Activated T-helper 1 cell treated with anti-CD3 and anti-CD28 coated beads, Interleukin-2, amount 50 U/mL, for 16 hours (primary cell): ENCODE measurements at places on chromosomes 1 and 21.

GRCh38 chr1:24309762-24310485, 9.2 kb upstream of the GRHL3 start:
- DNase-seq = no peak

DNA sequence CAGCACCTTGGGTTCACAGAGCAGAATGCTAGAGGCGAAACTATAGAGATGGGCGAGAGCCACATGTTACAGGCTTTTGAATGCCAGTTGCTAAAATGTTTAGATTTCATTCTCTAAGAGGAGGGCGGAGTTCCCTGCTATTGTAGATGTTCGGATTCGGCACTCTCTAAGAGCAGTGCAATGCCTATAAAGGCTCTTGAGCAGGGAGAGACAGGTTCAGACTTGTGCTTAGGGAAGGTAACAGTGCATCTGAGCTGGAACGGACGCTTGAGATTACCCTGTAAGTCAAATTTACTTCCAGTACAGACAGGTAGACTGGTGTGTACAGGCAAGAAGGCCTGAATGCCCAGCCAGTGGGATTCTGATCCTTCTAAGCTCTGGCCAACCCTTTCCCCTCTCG, 15.3 kb downstream of the LURAP1 start:
- DNase-seq = no peak

- no peak for DNase-seq
These were observed 112.9 kb upstream of the WARS2 start for GRCh38 chr1:119253366-119253765.

DNA sequence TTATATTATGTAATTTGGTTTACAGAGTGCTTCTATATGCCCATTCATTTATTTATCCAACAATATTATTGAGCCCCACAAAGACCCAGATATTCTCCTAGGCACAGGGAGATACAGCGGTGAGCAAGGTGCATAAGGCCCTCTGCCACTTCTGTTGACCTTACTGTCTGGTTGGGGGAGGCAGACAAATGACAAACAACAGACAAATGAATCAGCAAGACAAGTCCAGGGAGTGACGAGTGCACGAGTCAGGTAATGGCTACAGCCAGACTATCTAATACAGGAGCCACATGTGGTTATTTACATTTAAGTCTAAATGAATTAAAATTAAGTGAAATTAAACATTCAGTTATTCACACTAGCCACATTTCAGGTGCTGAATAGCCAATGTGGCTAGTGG, 22.0 kb upstream of the BCAR3 start:
- no peak for DNase-seq

DNA sequence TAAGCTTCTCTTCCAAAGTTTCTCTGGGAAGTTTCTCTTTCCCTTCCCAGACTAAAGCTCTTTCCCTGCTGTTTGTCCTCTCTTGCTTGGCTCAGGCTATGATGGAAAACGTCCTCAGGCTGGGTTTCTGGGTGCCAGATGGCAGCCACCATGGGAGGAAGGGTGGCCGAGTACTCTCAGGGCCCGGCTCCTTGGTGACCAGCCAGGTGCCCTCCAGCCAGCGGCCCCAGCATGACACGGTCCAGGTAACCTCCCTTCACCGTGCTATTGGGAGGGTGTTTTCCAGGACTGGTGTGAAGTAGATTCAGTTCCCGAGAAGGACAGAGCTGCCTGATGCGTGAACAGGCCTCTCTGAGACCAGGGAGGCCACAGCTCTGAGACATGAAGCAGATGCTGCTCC, 60.3 kb downstream of the KIF26B start:
- DNase-seq = no peak

GRCh38 chr1:197686231-197686630, 89.0 kb downstream of the DENND1B start:
- DNase-seq = no peak

- DNase-seq = no peak
These were observed 490.5 kb upstream of the CHRM3 start for GRCh38 chr1:238895911-238896310.

- no peak for DNase-seq
These were observed 364.5 kb upstream of the DAB1 start for GRCh38 chr1:57788313-57788712.

GRCh38 chr1:113677250-113678158, 81.8 kb downstream of the PHTF1 start:
- no peak for DNase-seq

DNA sequence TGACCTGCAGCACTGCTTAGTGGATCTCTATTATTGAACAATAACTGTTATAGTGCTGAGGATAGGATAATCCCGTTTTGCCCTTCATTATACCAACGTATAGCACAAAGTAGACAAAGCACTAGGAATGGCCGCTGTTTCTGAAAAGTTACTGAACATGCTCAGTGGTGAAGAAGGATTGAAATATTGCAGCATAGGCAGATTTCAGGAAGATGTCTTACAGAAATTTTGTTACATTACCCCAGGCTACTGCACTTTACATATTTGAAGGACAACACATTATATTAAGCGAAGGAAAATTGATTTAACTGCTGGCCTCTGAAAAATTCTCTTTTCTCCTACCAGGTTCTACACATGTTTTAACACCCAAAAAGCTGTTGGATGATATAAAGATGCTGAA, 48.5 kb downstream of the AKNAD1 start:
- DNase-seq = no peak

DNA sequence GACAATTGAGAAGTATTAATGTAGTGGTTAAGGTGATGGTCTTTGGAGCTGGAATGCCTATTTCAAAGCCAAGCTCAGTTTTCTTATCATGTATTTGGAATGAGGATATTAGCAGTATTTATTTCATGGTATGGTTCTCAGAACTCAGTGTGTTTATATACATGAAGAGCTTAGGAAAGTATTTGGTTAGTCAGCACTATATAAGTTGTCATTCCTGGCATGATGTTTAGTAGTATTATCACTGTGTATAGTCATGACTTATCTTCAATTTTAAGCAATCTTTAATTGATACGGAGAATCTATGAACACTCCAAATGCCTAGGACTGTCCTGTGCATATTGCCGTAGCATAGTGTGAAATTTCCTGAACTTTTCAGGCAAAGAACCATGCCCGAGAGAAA, 501.9 kb upstream of the USP24 start:
- no peak for DNase-seq

DNA sequence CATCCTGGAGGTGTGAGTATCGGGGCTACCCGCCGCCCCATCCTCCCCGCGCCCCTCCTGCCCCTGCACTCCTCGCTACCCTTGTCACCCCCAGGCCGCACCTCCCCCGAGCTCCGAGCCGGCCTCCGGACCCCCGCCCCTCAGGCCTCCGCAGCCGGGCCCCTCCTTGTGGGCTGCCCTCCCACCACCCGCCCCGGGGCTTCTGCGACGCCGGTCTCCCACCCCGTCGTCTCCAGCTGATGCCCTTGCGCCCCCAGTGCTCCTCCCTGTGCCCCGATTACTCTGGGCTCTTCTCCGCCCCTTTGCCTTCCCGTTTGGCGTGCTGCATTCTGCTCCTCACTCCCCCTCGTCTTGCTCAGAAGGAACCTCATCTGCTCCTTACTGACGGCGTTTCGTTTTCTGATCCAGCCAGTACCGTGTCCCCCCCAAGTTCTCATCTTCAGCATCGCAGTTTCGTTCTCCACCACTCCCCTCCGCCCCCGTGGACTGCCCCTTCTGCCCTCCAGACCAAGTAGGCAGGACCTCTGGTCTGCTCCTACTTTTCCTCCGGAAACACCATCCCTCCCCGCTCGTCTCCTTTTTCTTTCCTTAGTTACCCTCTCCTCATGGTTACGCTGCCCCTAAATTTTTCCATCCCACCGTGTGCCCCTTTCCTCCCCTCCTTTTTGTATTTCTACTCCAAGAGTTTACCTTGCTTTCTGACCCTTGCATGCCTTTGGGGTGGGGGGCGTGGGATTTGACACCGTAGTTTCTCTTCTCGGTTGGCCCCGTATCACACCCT, 841 bp downstream of the SNX27 start:
- no peak for DNase-seq

- no peak for DNase-seq
These were observed 1.5 kb upstream of the CRABP2 start for GRCh38 chr1:156706657-156707416.

GRCh38 chr1:245520611-245521010, 365.8 kb downstream of the KIF26B start:
- no peak for DNase-seq

DNA sequence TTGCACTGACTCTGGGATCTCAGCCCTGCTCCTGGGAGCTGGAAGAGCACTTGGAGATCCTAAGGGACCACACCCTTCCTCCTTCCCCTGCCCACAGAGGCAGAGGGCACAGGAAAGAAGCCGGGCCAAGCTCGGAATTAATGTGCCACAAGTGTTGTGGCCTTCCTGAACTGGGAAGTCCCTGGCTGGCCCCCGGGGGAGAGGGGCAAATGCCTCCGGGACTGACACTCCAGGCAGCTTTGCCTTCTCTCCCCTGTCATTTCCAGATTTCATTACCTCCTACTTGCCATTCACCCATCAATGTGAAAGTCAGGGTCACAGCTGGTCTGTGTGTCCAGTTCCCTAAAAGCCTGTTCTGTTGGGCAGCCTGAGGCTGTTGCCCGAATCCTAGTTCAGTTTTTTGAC, 21.7 kb downstream of the SESN2 start:
- no peak for DNase-seq

DNA sequence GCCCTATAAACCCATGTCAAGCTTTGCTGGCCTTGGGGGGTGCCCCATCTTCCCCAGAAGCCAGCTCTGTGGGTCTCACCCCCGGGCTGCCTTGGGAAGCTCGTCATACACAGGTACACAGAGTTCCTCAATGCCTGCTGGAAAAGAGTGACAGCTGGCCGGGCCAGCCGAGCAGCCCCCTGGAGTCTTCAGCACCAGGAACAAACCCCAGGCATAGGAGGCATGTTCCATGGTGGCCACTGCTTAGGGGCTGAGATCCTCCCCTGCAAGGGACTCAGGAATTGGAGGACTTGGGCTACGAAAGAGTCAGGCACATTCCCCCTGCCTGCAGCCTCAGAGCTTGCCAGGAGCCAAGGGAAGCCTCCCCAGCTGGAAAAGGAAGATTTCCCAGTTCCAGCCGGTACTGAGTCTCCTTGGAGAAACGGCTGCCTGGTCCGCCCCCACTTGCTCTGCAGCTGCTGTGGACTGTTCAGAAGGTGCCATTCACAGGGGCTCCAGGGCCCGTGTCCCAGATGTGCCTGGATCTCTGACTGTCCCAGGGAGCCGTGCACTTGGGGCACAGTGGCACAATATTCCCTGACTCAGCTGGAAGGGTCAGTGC, 89.5 kb downstream of the STUM start:
- no peak for DNase-seq

GRCh38 chr1:59266927-59267293, 30.0 kb upstream of the FGGY start:
- no peak for DNase-seq

- no peak for DNase-seq
These were observed 23.5 kb downstream of the MIA3 start for GRCh38 chr1:222641269-222641948.

GRCh38 chr1:2345297-2346075, 45.9 kb downstream of the MORN1 start:
- DNase-seq = no peak

- DNase-seq = no peak
These were observed 154.9 kb downstream of the CRB1 start for GRCh38 chr1:197422993-197423392.

GRCh38 chr21:33028773-33029384, 3.1 kb downstream of the OLIG2 start:
- no peak for DNase-seq

- no peak for DNase-seq
These were observed 9.1 kb downstream of the CTSE start for GRCh38 chr1:206014601-206015000.

GRCh38 chr1:97499667-97500066, 421.2 kb downstream of the DPYD start:
- no peak for DNase-seq

GRCh38 chr1:115065021-115065420, 24.3 kb downstream of the TSPAN2 start:
- no peak for DNase-seq

GRCh38 chr1:27306892-27307761, 14.8 kb upstream of the TMEM222 start:
- DNase-seq = no peak

- no peak for DNase-seq
These were observed 374.4 kb upstream of the PRMT6 start for GRCh38 chr1:106681939-106682522.

GRCh38 chr1:233787599-233787998, 116.9 kb upstream of the SLC35F3 start:
- DNase-seq = no peak

- DNase-seq = no peak
These were observed 22.7 kb downstream of the SYNJ1 start for GRCh38 chr21:32705139-32705538.

- no peak for DNase-seq
These were observed 134.6 kb upstream of the RUNX3 start for GRCh38 chr1:25064465-25065240.

- no peak for DNase-seq
These were observed 76.7 kb upstream of the GALNT2 start for GRCh38 chr1:229990326-229990725.

DNA sequence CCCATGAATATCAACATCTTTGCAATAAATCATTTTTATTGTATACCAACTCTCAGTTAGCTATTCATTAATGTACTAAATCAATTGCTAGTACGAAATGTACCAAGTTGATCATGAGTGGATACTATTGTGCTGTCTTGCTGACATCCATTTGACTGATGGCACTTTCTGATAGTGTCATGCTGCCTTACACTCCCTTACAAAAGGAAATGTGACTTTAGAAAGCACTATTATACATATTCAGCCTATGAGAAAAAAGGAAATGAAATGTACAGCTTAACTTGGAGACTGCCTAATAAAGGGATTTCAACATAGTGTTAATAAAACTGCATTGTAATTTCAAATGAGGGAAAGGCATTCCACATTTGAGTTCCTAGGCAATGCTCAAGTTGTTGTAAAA, 52.2 kb downstream of the PLA2G4A start:
- no peak for DNase-seq

GRCh38 chr1:232954594-232955365, 4.4 kb downstream of the NTPCR start:
- no peak for DNase-seq

DNA sequence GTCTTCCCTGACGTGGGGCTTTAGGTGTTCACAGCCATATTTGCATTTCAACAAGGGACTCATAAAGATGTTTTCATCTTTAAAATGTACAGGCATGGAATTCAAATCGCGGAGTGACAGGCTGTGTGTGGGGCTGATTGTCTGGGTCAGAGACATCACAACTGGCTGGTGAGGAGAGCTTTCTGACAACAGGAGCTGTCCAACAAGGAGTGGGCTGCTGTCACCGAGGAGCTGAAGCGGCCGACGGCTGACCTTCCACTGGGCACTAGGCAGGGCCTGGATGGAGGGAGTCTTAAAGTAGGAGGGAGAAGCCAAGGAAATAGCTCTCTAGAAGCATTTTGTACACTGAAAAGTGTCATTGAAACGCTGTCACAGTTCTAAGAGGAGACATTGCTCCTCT, 30.5 kb upstream of the SCMH1 start:
- DNase-seq = no peak

GRCh38 chr21:34570313-34570712, 44.6 kb downstream of the RCAN1 start:
- no peak for DNase-seq

DNA sequence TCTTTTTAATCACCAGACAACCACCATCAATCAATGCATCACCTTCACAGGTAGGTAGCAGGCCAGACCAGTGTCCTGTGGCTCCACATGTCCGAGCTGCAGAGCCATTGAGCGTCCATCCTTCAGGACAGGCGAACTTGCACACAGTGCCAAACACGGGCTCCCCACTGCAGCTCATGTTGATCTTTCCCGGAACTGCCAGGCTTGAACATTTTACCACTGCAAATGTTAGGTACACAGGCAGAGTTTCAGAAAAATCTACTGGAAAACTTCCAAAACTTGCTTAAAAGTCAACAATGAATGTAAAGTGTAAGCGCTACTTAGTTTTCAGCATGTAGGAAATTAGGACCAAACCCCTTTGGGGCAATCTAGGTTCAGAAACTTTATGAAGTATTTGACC, 6.6 kb downstream of the SELE start:
- DNase-seq = no peak
